Endothelial cell (in vitro differentiated cells): ENCODE measurements at places on chromosomes 3 and 15. TPM values are rescaled to one million over a fixed set of nuclear protein-coding genes. Genes with fewer than 3 reads are reported as not detected.
A peak's percentile ranks its signal among the peaks of the same experiment; 100 is the strongest.

- H3K27me3 ChIP-seq, result peaks cover 4% of the 10 kb centered on the region
- DNase-seq, result no peak
- no peak overlapping the region for H3K4me3 ChIP-seq
- H3K27ac ChIP-seq, result no peak overlapping the region
- H3K4me1 ChIP-seq, result no peaks in the 10 kb centered on the region
Measured at GRCh38 chr3:31300456-31301443, 232.0 kb upstream of the STT3B start.

DNA sequence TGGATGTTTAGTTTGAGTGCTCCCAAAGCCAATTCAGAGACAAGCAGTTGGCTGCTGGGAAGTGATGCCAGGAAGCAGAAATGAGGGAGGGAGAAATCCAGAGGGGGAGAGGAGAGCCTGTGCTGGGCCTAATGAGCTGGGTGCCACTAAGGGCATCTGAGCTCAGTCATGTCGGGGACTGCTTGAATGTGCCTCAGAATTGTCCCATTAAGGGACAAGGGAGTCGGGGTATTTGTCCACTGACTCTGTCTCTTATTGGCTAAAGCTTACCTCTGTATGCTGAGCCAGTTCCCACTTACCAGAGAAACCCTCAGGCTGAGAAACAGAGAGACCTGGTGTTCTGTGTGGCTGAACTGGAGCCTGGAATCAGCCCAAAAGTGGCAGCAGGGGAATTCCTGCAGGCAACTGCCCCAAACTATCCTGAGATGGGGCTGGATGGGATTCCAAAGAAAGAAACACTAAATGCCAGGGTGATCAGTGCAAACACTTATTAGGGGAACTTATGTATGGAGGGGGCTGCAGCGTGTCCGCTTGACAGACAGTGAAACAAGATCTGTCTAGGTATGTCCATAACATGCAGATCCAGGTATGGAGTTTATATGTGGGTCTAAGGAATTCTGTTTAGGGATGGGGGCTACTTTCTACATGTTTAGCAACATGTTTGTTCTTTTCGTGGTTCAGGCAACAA lies 48.6 kb downstream of the NR1D2 start:
- no peak overlapping the region for H3K27ac ChIP-seq
- H3K36me3 ChIP-seq, result no peaks in the 10 kb centered on the region
- H3K27me3 ChIP-seq, result no peaks in the 10 kb centered on the region
- H3K4me3 ChIP-seq, result no peak overlapping the region
- peaks cover 26% of the 10 kb centered on the region for H3K4me1 ChIP-seq

GRCh38 chr3:72031581-72031980 lies 246.6 kb upstream of the PROK2 start:
- DNase-seq, result no peak
- no peak overlapping the region for H3K4me3 ChIP-seq
- H3K27me3 ChIP-seq, result peaks cover 4% of the 10 kb centered on the region
- peaks cover 13% of the 10 kb centered on the region for H3K4me1 ChIP-seq
- H3K36me3 ChIP-seq, result no peaks in the 10 kb centered on the region

DNA sequence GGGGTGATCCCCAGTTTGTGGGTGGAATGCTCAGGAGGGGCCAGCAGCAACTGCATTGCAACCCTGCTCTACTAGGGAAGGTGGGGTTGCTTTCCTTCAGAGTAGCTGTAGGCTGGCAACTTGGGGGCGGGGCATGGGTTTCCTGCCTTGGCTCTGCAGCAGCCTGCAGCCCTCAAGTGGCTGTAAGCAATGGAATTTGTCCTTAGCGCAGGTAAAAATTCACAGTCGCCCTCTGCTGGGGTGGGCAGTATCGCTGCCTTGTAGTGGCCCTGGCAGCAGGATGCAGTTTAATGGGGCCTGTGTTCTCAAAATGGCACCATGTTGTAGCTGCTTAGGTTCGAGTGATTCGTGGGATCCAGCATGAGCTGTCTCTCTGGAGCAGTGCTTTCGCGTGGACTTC lies 29.8 kb downstream of the STT3B start:
- no peaks in the 10 kb centered on the region for H3K36me3 ChIP-seq
- DNase-seq, result peak; percentile 16
- H3K4me3 ChIP-seq, result no peak overlapping the region
- peaks cover 37% of the 10 kb centered on the region for H3K4me1 ChIP-seq

DNA sequence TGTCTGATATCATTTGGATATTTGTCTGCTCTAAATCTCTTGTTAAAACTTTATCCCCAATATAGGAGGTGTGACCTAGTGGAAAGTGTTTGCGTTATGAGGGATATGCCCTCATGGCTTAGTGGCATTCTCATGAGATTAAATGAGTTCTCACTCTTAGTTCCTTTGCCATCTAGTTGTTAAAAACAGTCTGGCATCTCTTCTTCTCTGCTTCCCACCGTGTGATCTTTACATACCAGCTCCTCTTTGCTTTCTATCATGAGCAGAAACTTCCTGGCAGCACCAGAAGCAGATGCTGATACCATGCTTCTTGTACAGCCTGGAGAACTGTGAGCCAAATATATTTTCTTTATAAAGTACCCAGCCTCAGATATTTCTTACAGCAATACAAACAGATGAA lies 33.0 kb downstream of the NLGN1 start:
- H3K4me1 ChIP-seq, result no peaks in the 10 kb centered on the region
- DNase-seq, result no peak
- H3K27ac ChIP-seq, result no peak overlapping the region
- H3K36me3 ChIP-seq, result no peaks in the 10 kb centered on the region
- H3K4me3 ChIP-seq, result no peak overlapping the region

DNA sequence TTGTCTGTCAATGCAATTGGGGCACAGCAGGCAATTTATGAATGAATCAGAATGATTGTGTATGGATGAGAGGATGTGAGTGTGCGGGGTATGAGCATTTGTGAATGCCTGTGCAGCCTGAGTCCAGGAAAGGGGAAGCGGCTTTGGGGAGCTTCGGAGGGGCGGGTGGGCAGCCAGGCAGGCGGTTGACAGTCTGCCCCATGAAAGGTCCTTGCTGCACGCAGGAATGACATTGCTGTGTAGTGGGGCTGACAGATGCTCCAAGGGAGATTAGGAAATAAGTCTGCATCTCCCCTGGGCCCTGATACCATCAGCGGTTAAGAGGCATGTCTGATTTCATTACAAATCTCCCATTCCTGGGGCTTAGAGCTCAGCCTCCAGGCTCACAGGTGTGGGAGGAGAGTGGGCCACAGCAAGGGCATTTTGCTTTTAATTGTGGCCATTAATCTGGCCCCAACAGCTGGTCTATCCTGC lies 26.4 kb upstream of the TSPAN3 start:
- no peak for DNase-seq
- H3K27ac ChIP-seq, result no peak overlapping the region
- H3K4me1 ChIP-seq, result peaks cover 13% of the 10 kb centered on the region
- H3K36me3 ChIP-seq, result no peaks in the 10 kb centered on the region
- peaks cover 4% of the 10 kb centered on the region for H3K27me3 ChIP-seq

DNA sequence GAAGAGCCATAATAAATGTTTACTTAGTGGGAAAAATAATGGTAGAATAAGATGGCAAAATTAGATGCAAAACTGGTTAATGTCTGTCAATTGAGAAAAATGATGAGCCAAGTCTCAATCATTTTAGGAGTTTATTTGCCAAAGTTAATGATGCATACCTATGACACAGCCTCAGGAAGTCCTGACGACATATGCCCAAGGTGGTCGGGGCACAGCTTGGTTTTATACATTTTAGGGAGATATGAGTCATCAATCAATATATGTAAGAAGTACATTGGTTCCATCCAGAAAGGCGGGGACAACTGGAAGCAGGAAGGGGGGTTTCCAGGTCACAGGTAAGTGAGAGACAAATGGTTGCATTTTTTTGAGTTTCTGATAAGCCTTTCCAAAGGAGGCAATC lies 31.5 kb downstream of the CLEC3B start:
- H3K27me3 ChIP-seq, result peaks cover 11% of the 10 kb centered on the region
- DNase-seq, result no peak
- peaks cover 11% of the 10 kb centered on the region for H3K4me1 ChIP-seq
- H3K4me3 ChIP-seq, result no peak overlapping the region

- no peak overlapping the region for H3K27ac ChIP-seq
- no peaks in the 10 kb centered on the region for H3K4me1 ChIP-seq
- no peaks in the 10 kb centered on the region for H3K27me3 ChIP-seq
- DNase-seq, result no peak
- no peak overlapping the region for H3K4me3 ChIP-seq
Measured at GRCh38 chr15:35458176-35458856, 87.6 kb downstream of the DPH6 start.

DNA sequence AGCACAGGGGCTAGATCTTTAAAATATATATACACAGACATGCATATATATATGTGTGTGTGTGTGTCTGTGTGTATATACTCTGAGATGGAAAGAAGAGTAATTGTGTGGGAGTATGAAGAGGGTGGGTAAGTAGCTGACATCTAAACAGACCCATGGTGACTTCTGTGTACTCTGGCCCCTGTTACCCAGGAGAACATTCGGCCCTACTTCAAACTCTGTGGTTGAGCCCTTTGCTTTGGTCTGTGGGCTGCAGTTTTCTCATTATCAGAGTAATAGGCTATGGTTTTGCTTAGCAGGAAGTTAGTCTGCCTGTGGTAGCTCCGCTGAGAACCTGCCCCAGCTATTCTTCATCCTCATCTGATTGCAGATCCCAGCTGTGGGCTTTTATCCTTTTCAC lies 141.4 kb downstream of the RBPMS2 start:
- H3K36me3 ChIP-seq, result peaks cover 12% of the 10 kb centered on the region
- peak overlapping the region; percentile 76 for H3K4me3 ChIP-seq
- H3K27me3 ChIP-seq, result peaks cover 3% of the 10 kb centered on the region

DNA sequence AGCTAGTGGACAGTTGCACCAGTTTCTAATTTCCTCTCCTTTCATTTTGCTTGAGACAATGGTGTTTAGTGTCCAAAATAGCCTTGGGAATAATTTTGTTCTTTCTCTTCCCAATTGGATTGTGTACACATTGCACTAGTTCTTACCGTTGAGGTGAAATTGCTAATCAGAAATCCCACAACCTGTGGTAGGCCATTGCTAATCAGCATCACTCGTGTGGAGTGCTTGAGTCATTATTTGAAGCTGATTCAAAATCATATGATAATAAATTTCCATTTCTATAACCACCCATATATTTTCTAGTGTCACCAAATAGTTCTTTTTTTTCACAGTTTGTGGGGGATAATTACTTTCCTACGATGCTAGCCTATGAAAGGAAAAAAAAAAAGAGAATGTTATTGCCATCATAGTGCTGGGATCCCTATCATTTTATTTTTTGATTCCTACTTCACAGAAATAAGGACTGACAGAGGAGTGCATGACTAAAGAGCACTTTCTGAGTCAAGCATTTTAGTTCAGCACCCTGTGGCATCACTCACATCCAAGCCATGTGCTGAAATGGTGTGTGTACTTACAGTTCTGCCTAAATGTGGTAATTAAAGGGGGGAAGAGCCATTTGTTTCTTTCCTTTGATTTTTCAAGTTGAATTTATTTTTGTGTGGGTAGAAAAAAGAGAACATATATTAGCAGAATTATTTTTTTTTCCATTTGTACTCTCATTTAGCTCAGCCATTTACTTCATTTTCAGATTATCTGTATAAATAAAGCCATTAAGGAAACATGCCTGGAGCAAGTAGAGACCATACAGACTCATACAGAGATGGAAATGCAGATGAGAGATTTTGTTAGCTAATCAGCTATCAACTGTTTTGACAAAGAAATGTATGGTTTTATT lies 108.0 kb upstream of the MEIS2 start:
- no peak overlapping the region for H3K4me3 ChIP-seq
- H3K27me3 ChIP-seq, result no peaks in the 10 kb centered on the region
- H3K4me1 ChIP-seq, result no peaks in the 10 kb centered on the region
- no peak overlapping the region for H3K27ac ChIP-seq

- peaks cover 4% of the 10 kb centered on the region for H3K27me3 ChIP-seq
- H3K36me3 ChIP-seq, result no peaks in the 10 kb centered on the region
- H3K4me3 ChIP-seq, result no peak overlapping the region
- H3K27ac ChIP-seq, result no peak overlapping the region
- H3K4me1 ChIP-seq, result peaks cover 5% of the 10 kb centered on the region
Measured at GRCh38 chr15:68994149-68994548, 20.3 kb upstream of the NOX5 start.

DNA sequence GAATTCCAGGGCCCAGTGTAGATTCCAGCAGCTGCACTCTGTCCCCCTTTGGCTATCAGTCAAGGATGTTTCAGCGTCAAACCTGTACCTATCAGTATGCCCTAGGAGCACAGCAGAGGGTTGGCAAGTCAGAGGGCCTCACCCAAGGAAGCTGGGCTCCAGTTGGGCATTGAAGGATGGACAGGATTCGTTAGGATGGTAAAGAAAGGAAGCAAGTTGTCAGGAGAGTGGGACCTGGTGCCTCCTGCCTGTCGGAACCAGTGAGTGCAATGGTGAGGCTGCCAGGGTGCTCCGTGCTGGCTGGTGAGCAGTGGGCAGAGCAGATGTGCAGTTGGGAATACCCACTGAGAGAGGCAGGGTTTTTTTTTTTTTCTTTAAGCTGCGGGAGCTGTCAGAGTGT lies 157.2 kb downstream of the CHDH start:
- DNase-seq, result no peak
- no peak overlapping the region for H3K27ac ChIP-seq
- no peaks in the 10 kb centered on the region for H3K27me3 ChIP-seq
- H3K4me1 ChIP-seq, result peaks cover 25% of the 10 kb centered on the region
- H3K36me3 ChIP-seq, result peaks cover 5% of the 10 kb centered on the region

- peak overlapping the region; percentile 45 for H3K4me3 ChIP-seq
- H3K36me3 ChIP-seq, result peaks cover 13% of the 10 kb centered on the region
- peaks cover 17% of the 10 kb centered on the region for H3K27me3 ChIP-seq
- H3K27ac ChIP-seq, result no peak overlapping the region
Measured at GRCh38 chr3:188948997-188949389, 222.8 kb upstream of the TPRG1 start.

- H3K4me3 ChIP-seq, result no peak overlapping the region
- DNase-seq, result no peak
- H3K4me1 ChIP-seq, result no peaks in the 10 kb centered on the region
- H3K27me3 ChIP-seq, result no peaks in the 10 kb centered on the region
Measured at GRCh38 chr15:42836251-42836650, 84.3 kb downstream of the TTBK2 start.

GRCh38 chr3:32147509-32147908 lies 41.1 kb downstream of the GPD1L start:
- no peaks in the 10 kb centered on the region for H3K36me3 ChIP-seq
- no peak for DNase-seq
- H3K4me1 ChIP-seq, result peaks cover 11% of the 10 kb centered on the region
- no peak overlapping the region for H3K4me3 ChIP-seq

GRCh38 chr15:101303408-101303807 lies 8.4 kb upstream of the SNRPA1 start:
- no peak for DNase-seq
- no peak overlapping the region for H3K27ac ChIP-seq
- H3K27me3 ChIP-seq, result peaks cover 2% of the 10 kb centered on the region
- H3K36me3 ChIP-seq, result peaks cover 3% of the 10 kb centered on the region
- H3K4me1 ChIP-seq, result no peaks in the 10 kb centered on the region

- DNase-seq, result no peak
- no peaks in the 10 kb centered on the region for H3K36me3 ChIP-seq
- H3K27me3 ChIP-seq, result no peaks in the 10 kb centered on the region
- peaks cover 17% of the 10 kb centered on the region for H3K4me1 ChIP-seq
Measured at GRCh38 chr3:61719278-61719977, 158.1 kb downstream of the PTPRG start.

GRCh38 chr15:101689901-101690300 lies 34.4 kb downstream of the TARS3 start:
- no peaks in the 10 kb centered on the region for H3K4me1 ChIP-seq
- DNase-seq, result no peak
- no peak overlapping the region for H3K27ac ChIP-seq
- no peak overlapping the region for H3K4me3 ChIP-seq
- peaks cover 1% of the 10 kb centered on the region for H3K27me3 ChIP-seq
- peaks cover 5% of the 10 kb centered on the region for H3K36me3 ChIP-seq

The TMEM44 gene
- total RNA-seq, result 51.1 TPM

The ITGB5 gene
- total RNA-seq, result 55.2 TPM

The PPP1R14D gene
- not detected for total RNA-seq

The DUOXA2 gene
- not detected for total RNA-seq

The ATP8B4 gene
- total RNA-seq, result 45.8 TPM

The THRB gene
- total RNA-seq, result 0.38 TPM

The ROPN1 gene
- total RNA-seq, result not detected

The PCLAF gene
- 7.0 TPM for total RNA-seq

The FRMD5 gene
- 0.54 TPM for total RNA-seq

The GPR149 gene
- not detected for total RNA-seq

The SOX2 gene
- total RNA-seq, result 1.4 TPM
